ENCODE measurements at places on chromosomes 6 and 20.

- DNase-seq = no peak
Observed at GRCh38 chr20:63224412-63225081, 8.6 kb upstream of the YTHDF1 start.

GRCh38 chr6:35893246-35893645, 27.7 kb downstream of the SRPK1 start:
- peak; percentile 16 for DNase-seq

DNA sequence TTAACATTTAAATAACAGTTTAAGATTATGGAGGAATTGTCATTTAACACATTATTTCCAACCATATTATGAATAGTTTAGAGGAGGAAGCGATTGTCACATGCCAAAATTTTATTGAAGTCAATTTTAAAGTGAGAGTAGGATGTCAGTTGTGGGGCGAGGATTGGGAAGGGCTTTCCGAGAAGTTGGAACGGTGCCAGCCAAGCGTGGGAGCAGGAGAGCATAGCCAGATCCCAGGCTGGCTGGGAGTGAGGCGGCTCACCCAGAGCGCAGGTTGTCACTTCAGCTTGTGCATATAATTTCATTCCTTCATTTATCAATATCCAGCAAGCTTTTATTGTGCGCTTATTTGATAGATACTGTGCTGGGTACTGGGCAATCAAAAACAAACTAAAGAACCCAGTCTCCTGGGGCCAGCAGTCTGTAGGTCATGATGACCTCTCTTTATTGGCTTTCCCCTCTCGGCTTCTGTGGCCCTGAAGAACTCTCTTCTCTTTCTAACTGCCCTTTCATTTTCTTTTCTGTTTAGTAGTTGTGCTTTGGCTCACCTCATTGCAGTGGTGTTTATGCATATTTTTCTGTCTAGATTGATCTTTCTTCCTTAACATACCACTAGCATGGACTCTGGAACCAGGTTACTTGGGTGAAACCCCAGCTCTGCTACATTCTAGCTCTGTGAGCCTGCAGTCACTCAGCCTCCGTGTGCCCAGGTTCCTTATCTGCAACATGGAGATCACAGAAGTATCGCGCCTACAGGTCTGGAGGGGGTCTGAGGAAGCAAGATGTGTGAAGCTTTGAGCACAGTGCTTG, 6.4 kb downstream of the CEP43 start:
- no peak for DNase-seq

GRCh38 chr6:158799051-158799792, 19.9 kb downstream of the EZR start:
- DNase-seq = no peak

- no peak for DNase-seq
Observed at GRCh38 chr20:34970846-34971560, 15.3 kb downstream of the MYH7B start.

- no peak for DNase-seq
Observed at GRCh38 chr20:34047917-34048316, 54.2 kb downstream of the RALY start.

DNA sequence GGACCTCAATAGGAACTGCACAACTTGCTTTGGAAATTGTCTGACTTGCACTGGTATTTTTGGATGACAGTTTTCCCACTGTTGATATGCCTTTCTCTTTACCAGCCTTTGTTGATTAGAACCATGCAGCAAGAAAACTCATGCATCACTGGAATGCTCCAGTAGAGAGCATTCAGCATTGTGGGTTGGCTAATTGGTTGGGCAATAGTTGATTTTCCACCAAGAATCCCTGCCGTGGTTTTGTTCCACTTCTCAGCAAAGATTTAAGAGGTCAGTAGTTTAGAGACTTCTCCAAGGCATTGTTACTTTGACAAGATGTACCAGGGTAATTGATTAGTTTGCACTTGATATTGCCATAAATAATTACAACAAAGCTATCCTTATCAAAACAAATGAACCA, 260.0 kb downstream of the DHX35 start:
- no peak for DNase-seq

GRCh38 chr6:113909224-113909856, 52.2 kb downstream of the MARCKS start:
- peak; percentile 34 for DNase-seq

DNA sequence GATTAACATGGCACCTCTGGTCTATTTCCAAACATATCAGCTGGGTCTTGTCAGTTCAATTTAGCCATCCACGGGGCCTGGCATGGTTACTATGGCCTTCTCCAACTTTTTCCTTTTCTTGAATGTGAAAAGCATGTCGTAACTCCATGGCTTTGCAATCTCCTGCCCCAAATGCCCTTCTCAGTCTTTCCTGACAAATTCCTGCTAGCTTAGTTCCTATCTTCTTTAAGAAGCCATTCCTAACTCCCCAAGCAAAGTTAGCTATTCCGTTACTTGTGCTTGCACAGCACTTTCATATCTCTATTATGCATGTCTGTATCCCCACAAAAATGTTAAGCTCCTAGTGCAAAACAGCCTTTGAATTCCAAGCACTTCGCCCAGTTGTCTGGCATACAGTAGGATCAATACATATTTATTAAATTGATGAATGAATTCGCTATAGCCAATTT, 105.6 kb downstream of the AIG1 start:
- no peak for DNase-seq

GRCh38 chr20:20292472-20292871, 75.4 kb upstream of the INSM1 start:
- no peak for DNase-seq

DNA sequence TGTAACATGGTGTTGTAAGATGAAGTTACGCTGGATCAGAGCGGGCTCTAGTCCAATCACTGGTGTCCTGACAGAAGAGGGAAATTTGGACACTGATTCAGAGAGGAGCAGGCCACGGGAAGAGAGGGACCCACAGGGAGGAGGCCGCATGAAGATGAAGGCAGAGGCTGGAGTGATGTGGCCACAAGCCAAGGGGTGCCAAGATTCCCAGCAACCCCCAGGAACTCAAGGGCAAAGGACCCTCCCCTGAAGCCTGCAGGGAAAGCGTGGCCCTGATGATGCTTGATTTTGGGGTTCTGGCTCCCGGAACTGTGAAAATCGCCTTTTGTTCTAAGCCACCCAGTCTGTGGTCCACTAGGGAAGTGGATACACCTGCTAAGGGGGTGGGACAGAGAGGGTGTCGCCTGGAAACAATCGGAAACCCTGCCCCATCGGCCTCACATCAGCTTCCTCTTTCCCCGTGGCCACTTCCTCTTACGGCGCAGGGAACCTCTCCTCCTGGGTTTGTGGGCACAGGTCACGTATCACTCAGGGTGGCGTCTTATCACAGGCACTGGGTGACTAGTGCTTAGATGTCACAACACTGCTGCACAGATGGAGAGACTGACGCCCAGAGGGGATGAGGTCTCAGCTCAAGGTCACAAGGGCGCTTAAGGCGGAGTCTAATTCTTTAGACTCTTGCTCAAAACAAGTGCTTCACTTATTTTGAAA, 58.0 kb downstream of the SULF2 start:
- DNase-seq = no peak

DNA sequence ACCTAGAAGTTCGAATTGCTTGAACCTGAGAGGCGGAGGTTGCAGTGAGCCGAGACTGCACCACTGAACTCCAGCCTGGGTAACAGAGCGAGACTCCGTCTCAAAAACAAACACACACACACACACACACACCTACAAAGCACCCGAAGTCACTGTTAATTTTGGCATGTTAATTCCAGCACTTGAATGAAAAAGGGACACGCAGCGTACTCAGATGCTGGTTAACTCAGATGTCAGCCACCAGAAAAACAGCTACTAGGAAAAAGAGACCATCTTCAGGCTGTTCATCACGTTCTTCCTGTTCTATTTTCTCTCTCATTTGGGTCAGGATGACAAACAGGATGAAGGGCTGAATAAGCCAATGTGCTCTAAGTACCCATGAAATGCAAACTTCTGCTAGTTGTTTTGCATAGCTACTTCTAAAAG, 46.9 kb downstream of the BLOC1S5 start:
- DNase-seq = no peak

DNA sequence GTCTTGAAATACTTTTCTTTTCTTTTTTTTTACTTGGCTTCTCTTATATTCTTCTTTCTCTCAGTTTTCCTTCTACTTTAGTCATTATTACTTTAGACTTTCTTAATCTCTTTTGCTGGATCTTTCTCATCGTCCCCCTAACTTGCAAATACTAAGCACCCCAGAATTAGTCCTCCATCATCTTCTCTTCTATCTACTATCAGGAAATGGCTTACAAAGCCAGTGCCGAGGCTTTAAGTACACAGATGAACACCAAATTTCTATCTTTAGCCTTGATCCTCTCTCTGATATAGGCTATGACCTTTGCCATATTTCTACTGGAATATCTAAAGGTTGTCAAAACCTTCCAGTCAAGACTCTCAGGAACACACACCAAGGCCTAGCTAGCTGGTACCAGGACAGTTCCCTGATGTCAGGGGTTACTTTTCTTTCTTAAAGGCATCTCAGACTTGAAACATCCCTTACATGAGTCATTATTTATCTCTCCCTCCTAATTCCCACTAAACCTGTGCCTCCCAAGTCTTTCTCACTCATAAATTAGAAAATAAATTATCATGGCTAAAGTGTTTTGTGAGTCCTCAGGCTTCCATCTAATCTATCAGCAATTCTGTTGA, 278.6 kb upstream of the TCF21 start:
- DNase-seq = no peak

- no peak for DNase-seq
Observed at GRCh38 chr6:88294702-88295101, 128.6 kb upstream of the CNR1 start.

DNA sequence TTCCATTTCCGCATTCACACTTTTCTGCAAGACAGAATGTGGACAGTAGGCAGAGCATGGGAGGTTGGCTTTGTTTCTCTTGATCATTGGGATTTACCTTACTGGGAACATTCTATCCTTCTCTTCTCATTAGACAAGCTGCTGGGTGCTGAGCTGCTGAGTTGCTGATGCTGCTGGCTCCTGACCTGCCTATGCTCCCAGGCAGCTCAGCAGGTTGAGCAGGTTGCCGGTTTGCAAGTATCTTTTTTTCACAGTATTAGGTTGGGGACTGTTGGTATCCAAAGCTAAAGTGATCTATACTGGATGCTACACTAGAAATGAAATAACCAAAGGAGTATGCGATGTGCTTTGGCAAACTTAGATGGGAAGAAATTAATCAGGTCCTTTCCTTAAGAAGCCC, 23.7 kb upstream of the ADGRF4 start:
- no peak for DNase-seq

DNA sequence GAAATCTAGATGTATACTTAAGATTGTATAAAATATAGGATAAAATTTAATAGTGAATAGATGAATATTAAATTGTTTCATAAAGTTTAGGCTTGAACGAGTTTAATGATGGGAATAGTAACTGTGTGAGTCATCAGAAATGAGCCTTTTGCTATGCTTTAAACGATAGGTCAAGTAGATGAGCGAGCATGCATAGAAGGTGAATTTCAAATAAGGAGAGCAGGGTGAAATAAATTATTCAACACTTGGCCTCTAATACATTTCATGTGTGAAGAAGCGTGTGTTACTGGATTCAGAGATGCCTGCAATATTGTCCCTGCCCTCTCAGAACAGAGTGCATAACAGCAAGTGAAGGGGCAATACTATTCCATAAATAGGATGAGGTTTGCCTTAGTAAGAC, 74.4 kb upstream of the EYA4 start:
- no peak for DNase-seq

- DNase-seq = peak; percentile 14
Observed at GRCh38 chr20:55160037-55160436, 684.6 kb downstream of the DOK5 start.

GRCh38 chr20:32536851-32537656, 48.1 kb downstream of the NOL4L start:
- DNase-seq = no peak

DNA sequence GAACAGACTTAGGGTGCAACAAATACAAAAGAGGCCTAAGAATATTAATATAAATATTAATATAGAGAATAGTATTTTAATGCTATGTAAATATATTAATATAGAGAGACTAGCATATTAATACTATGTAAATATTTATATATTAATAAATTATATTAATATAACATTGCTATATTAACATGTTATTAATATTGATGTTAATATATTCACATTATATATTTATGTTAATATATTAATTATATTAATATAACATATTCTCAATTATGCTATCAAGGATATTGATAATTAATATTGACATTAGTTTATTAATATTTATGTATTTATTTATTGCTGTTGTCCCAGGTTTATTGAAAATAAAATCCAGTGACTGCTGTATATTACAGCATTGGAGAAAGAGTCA, 1.1 kb upstream of the MAS1L start:
- no peak for DNase-seq

GRCh38 chr6:24126586-24127192, 674 bp downstream of the NRSN1 start:
- DNase-seq = peak; percentile 80

GRCh38 chr6:66336176-66336575, 629.1 kb upstream of the EYS start:
- DNase-seq = no peak

GRCh38 chr6:9540534-9541126, 874.2 kb downstream of the TFAP2A start:
- DNase-seq = no peak

DNA sequence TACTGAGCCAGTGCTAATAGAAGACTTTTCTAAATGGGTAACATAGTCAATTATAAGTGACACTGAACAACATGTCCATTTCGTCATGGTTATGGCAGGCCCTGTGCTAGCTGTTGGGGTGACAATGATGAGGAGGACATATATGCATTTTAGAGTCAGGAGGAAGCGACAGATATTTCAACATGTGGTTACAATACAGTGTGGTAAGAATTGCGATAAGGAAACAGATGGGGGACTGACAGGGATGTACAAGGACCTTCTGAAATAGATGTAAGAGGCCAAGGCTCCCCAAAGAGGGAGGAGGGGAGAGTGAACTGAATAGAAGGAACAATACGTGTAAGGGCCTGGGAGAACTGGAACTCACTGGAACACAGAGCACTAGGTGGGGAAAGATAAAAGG, 11.7 kb downstream of the MMP24 start:
- no peak for DNase-seq

GRCh38 chr6:119147101-119148053, 68.9 kb upstream of the FAM184A start:
- DNase-seq = no peak

GRCh38 chr6:26206868-26207801, 119.9 kb downstream of the HFE start:
- no peak for DNase-seq

GRCh38 chr6:43771210-43771857, 1.3 kb downstream of the VEGFA start:
- DNase-seq = peak; percentile 59

- peak; percentile 73 for DNase-seq
Observed at GRCh38 chr20:53738039-53738944, 144.7 kb upstream of the ZNF217 start.

All from nephron progenitor cell (in vitro differentiated cells).